ENCODE measurements at places on chromosomes 4 and X.

- DNase-seq: no peak
Observed at GRCh38 chr4:3612934-3613333, 80.7 kb upstream of the LRPAP1 start.

DNA sequence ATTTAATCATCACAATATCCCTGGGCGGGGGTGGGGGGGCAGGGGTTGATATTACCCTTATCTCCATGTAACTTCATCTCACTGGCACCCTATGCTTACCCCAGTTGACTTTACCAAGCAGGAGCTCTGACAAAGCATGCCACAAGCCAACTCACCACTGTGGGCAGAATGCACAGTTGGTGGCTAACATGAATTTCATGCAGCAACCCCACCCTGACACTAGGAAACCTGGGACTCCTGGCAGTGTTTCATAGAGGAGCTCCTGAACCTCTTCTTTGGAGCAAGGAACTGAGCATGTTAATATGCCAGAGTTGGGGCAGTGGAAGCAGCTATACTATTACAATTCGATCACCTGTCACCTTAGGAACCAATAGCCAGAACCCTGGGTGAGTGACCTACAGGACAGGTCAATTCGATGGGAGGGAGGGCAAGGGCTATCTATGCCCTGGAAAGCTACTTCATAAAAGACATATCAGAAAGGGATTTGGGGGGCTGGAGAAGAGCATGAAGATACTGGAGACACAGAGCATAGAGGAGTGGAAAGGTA is 97.2 kb upstream of the ACSL4 start:
- no peak for DNase-seq

- no peak for DNase-seq
Observed at GRCh38 chr4:107863850-107864371, 39.2 kb downstream of the SGMS2 start.

GRCh38 chr4:118367872-118368271 is 15.1 kb upstream of the PRSS12 start:
- no peak for DNase-seq

- DNase-seq: no peak
Observed at GRCh38 chr4:3196670-3197359, 52.1 kb upstream of the MSANTD1 start.

DNA sequence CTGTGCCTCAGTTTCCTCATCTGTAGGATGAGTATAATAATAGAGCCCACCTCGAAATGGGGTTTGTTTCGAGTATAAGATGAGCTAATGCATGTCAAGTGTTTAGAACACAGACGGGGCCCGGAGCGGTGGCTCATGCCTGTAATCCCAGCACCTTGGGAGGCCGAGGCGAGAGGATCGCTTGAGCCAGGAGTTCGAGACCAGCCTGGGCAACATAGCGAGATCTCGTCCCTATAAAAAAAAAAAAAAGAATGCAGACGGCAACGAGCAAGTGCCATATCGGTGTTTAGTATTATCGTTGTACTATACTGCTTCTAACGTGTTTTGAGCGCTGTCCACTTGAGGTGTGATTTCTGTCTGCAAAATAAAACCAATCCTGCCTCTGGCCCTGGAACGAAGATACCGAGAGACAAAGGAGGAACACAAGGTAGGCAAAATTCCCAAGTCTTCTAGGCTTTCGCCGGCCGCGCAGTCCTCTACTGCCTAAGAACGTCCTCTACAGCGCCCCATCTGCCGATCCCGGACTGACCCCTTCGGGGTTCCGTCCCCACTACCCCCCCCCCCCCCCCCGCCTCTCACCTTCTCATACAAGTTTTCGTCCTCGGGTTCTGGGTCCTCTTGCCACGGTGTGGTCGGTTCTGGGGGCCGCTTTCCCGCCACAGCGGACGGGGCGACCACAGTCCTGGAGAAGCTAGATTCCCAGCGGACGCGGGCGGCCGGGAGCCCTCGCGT is 442 bp downstream of the NDUFB11 start:
- no peak for DNase-seq

- no peak for DNase-seq
Observed at GRCh38 chr4:55321707-55322264, 24.3 kb upstream of the SRD5A3 start.

DNA sequence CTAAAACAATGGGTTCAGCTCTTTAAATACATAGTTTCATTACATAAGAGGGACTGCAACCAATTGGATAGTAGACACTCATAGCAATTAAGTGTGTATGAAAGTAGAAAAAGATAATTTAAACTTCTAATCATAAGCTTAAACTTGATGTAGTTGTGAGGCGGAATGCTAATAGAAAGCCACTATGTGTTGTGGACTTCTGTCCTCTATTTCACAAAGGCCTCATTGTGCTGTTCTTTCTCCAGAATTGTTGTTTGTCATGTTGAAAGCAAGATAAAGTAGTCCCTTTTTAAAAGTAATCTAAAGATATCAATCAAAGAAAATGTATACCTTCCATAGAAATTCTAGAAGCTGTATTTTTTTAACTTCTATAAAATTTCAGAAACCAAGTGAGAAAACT is 329.4 kb downstream of the KLHL4 start:
- no peak for DNase-seq

DNA sequence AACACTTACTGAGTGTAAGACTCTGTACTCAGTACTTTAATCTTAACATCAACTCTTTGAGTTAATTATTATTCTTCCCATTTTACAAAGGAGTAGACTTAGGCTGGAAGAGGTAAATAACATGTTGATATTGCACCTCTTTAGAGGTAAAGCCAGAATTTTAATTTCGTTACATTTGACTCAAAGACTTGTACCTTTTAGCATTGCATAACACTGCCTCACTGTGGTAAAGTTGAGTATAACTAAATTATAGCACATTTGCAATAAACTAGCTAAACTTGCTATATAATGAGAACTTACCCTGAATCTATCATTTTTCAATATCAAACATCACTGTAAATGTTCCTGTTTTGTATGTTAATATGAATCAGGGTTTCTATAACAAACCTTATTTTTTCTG is 218.5 kb downstream of the PRR32 start:
- no peak for DNase-seq

- no peak for DNase-seq
Observed at GRCh38 chr4:17544205-17544604, 29.2 kb downstream of the CLRN2 start.

- DNase-seq: no peak
Observed at GRCh38 chr4:130568746-130569145, 1472.8 kb downstream of the C4orf33 start.

DNA sequence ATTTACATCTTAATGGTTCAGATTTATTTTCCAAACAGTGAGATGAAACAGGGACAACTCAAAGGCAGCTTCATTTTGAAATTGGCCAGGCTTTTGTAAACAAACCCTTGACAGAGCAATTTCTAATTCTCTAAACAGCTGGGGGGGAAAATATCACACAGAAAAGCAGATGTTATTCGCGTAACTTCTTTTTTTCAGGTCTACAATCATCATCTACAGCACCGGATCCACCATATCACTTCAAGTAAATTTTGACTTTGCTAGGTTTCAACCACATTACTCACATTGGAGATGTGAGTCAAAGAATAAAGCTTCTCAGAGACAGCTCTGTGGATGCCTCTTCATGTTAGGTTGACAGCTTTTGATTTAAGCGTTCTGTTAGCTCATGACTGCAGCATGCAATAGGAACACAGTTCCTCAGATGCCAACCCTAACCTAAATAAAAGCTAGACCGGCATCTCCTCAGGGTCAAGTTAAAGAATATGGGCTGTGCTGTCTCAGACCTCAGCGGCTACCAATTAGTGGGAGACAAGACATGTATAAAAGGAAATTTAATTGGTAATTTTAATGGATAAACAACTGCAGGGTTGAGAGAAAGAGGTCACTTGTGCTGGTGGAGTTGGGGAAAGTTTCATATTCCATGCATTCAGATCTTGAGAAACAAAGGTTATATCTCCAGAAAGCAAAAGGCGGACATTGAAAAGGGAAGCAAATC is 26.8 kb downstream of the AMELX start:
- no peak for DNase-seq

GRCh38 chr4:56552273-56552672 is 46.7 kb downstream of the ARL9 start:
- no peak for DNase-seq

DNA sequence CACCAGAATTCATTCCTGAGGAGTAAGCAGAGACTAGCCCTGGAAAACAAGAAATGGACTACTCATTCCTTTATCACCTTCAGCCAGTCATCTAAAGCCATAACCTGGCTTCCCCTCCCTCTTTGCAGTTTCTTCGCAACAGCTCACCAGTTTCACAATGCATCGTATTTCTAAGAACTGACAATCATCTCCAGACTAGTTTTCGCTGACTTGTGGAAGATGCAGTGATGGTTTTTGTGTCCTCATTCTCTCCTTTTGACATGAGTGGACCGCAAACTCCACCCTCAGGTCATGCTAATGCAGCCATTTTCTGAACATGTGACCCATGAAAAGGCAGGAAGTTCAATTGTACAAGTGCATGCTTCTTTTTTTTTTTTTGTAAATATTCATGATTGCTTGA is 1203.5 kb downstream of the PCDH7 start:
- no peak for DNase-seq

DNA sequence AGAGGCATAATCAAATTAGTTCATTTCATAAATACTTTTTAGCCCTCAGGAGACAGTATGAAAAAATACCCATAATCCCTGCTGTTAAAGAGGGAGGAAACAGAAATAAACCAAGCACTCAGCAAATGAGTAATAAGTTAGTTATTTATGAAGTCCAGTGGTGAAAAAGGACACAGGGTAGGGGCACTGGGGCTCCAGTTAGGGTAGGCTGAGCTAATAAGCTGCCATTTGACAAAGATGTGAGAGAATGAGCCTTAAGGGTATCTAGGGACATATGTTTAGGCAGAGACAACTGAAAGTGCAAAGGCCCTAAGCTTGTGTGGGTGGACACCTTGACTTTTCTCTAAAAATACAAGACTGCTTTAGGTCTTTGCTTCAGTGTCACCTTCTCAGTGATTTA is 94.4 kb downstream of the IL15 start:
- no peak for DNase-seq

- DNase-seq: no peak
Observed at GRCh38 chrX:12947545-12948235, 27.2 kb upstream of the TMSB4X start.

- no peak for DNase-seq
Observed at GRCh38 chr4:6320663-6321062, 51.0 kb downstream of the WFS1 start.

- DNase-seq: no peak
Observed at GRCh38 chrX:16836371-16836770, 33.8 kb downstream of the RBBP7 start.

DNA sequence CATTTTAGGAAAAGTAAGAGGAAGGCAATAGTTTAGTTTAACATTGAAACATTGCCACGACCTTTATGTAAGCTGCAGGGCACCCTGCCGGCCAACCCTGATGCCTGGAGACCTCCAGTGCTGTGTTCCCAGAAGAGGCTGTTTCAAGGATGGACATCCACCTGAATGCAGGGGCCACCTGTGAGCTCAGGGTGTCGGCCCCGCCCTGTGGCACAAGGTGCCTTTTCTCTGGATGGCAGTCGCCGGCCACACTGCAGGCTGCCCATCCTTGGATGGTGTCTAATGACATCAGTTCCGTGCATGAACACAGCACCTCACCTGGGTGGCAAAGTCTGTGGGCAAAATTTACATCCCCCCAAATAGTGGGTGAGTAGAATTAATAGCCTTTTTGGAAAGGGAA is 180.0 kb downstream of the AFAP1 start:
- no peak for DNase-seq

- no peak for DNase-seq
Observed at GRCh38 chr4:170231377-170231776, 141.6 kb upstream of the AADAT start.

- DNase-seq: no peak
Observed at GRCh38 chr4:51853027-51853682, 10.2 kb downstream of the DCUN1D4 start.

- no peak for DNase-seq
Observed at GRCh38 chr4:7169134-7169533, 23.2 kb upstream of the SORCS2 start.

- no peak for DNase-seq
Observed at GRCh38 chr4:179415037-179415846, 1973.0 kb upstream of the AGA start.

DNA sequence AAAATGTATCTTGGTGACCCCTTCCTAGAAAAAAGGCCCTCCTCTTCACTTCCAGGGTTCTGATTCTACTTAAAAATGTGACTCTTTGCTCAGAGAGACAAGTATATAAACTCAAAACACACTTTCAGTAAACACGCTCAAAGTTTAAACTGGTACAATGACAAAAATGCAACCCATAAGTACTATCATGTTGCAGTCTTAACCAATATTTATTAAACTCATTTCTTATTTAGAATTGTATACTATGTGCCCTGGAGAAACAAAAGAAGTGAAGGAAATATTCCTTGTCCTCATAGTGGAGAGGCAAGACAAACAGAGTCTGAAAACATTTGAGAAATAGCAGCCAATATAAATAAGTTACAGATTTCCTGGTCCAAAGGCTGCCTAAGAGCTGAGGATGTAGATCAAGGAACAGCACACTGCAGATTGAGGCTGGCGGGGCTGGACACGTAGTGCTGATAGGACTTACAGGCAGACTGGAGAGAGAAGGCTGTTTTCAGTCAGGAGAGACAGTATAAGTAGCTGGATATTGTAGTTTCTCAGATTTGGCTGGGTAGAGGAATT is 39.1 kb upstream of the ANXA3 start:
- no peak for DNase-seq

DNA sequence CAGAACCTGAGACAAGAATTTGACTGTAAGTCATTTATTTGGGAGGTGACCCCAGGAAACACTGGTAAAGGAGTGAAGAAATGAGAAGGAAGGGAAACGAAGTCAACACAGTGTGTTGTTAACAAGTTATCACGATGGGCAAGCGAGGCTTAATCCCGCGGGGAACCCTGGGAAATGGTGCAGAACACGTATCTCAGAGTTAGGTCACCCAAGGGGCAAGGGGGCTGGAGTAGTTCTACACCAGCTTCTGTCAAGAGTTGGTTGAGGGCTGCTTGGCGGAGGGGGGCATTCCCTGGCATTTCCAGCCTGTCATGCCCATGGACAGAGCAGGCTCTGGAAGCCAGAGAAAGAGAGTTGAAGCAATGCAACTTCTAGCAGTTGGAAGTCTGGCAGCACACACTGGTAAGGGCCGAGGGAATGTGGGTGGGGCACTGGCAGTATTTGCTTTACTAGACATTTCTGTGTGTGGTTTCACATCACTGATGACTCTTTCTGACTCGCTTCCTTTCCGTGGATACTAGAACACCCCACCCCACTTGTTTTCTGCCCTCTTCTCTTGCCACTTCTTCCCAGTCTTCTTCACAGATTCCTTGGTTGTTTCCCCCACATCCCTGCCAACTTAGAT is 52.2 kb upstream of the ADGRG2 start:
- no peak for DNase-seq

GRCh38 chr4:38940476-38940875 is 72.9 kb downstream of the FAM114A1 start:
- no peak for DNase-seq

Measured in activated T-helper 2 cell treated with anti-CD3 and anti-CD28 coated beads, Interferon-gamma antibody, Interleukin-2, Interleukin-4, amounts not matched to agents 10 μg/mL and 5 μg/mL and 100 μg/mL, durations not matched to agents 14 hours and 24 hours and 36 hours (primary cell).